Fibroblast of mammary gland (primary cell): ENCODE measurements at places on chromosomes 5 and 9.

GRCh38 chr9:129446828-129447550, 173.9 kb downstream of the C9orf50 start:
- DNase-seq = peak; percentile 18

DNA sequence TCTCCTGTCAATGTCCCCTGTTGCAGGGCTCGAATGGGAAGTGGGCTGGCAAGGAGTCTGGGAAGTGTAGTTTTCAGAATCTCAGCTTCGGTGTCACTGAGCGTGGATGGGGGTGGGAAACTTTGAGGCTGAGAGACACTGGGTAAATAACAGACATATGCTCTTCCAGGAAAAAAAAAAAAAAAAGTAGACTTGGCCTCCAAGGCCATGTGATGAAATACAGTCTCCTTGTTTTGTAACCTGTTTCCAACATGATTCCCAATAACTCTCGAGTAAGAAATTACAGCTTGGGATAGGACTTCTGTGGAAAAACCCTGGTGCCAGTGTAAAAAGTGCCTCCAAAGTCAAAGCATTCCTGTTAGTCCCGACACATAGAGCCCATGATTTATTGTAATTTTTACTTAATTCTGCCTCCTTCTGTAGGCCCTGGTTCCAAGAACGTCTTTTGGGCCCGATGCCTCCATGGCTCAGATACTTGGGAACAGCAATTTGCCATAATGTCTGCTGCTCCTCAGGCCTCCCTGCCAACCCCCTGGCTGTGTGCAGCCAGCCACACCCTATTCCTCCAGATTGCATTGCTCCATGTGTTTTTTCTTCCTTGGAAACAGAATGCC, 119.5 kb upstream of the TNC start:
- peak; percentile 67 for DNase-seq

- DNase-seq = no peak
Measured at GRCh38 chr5:158882660-158883059, 217.1 kb downstream of the EBF1 start.

GRCh38 chr9:3929345-3930047, 370.4 kb downstream of the GLIS3 start:
- DNase-seq = no peak

DNA sequence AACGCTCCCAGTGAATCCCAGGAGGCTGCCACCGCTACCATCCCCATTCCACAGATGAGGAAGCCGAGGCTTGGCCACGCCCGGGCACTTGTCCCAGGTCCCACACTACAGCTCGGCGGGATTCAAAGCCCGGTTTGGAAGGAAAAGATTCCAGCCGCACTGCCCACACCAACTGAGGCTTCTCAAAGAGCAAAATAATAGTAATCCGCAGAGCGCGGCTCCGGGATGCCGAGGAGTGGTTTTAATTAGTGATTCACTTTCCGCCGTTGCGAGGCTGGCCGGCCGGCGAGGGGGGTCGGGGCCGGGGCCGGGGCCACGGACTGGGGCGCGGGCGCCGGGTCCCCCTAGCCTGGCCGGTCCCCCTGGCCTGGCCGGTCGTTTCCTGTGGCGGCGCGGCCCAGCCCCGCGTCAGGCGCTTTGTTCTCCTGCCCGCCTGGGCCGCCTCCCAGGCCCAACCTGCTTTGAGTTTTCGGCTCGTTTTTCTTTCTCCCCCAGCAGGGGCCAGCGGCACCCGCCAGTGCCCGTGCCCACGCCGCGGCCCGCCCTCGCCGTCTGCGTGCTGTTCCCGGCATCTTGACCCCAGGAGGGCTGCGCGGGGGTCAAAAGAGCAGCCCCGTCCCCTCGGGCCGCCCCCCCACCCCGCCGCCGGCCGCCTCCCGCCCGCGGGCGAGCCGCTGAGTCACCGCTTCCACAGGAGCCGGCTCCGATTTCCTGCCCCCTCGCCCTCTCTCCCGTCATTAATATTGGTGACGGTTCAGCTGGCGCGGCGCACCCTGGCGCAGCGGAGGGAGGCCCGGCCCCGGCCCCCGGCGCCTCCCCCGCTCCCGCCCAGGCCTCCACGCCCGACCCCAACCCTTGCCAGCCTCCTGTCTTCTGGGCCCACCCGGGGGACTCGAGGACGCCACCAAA, 31.2 kb downstream of the FGF18 start:
- DNase-seq = peak; percentile 83

DNA sequence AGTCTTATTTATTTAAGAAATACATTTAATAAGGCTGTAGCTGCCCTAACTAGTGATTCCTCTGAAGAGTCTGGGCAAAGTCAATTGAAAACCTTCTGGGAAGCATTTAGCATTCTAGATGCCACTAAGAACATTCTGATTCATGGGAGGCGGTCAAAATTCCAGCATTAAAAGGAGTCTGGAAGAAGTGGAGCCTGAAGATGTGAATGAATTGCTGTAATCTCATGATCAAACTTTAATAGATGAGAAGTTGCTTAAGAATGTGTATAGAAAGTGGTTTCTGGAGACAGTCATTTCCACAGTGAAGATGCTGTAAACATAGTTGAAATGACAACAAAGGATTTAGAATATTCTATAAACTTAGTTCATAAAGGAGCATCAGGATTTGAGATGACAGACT, 61.4 kb downstream of the WDR41 start:
- DNase-seq = no peak

GRCh38 chr9:98924946-98925820, 18.5 kb upstream of the COL15A1 start:
- no peak for DNase-seq

- no peak for DNase-seq
Measured at GRCh38 chr9:129289131-129289731, 111.2 kb upstream of the IER5L start.

DNA sequence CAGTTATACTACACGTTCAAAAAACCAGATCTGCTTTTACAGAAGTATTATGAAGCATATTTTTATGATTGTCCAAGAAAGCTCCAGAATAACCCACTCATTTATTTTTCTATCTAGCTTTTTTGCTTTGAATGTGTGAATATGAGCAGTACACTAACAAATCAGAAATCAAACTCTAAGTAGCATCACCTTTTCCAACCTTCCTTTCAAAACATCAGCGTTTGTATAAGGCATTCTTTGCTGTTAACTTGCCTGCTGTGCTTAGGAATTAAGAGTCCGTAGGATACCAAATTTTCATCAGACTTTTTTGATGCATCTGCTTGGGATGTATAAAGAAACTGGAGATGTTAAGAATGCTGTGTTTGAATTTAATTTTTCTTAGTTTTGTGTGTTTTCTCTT, 3.8 kb downstream of the TLE4 start:
- DNase-seq = no peak

- DNase-seq = no peak
Measured at GRCh38 chr9:75797085-75797580, 93.3 kb upstream of the PCSK5 start.

- DNase-seq = peak; percentile 67
Measured at GRCh38 chr5:120252839-120253238, 211.3 kb upstream of the PRR16 start.

DNA sequence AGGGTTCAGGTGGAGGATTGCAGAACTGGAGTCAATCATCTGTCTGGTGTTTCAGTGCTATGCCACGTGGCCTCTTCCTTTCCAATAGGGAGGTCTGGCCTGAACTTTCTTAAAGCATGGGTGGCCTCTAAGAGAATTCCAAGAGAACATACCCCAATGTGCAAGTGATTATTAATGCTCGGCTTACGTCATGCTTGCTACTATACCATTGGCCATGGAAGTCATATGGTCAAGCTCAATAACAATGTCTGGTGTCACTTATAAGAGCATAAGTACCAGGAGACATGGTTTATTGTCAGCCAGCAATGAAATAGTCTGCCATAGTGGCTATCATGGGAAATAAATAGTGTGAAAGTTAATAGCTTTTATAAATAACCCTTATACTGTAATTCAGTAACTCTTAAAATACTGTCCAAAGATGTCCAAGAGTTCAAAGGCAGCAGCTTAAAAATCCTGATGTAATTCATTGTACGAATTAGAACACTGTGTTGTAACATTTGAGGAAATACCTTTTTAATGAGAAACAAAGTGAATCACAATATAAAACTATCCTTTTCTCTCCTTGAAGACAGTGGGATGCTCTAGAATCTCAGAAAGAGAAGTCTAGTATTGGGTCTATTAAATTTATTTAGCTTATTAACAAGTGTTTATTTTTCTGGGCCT, 355.4 kb upstream of the PRR16 start:
- peak; percentile 75 for DNase-seq

GRCh38 chr9:99577351-99577750, 244.3 kb upstream of the NR4A3 start:
- no peak for DNase-seq

DNA sequence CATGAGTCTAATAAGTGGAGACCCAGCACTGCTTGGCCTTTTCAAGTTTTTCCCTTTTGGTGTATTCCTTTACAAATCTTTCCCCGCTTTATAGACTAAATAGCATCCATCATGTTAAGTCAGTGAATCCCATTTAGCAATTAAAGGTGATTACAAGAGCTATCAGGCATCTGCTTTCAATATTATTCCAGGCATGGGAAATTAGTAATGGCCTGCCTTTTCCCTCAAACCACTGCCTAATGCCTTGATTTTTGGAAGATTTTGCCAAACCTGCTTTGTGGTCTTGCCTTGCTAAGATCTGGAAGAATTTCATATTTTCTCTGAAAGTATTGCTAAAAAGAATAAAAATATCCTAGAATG, 102.8 kb upstream of the GNA14 start:
- no peak for DNase-seq

GRCh38 chr5:151150471-151151262, 6.9 kb downstream of the ANXA6 start:
- DNase-seq = peak; percentile 52

GRCh38 chr9:98099346-98099745, 19.7 kb downstream of the TRIM14 start:
- DNase-seq = no peak

DNA sequence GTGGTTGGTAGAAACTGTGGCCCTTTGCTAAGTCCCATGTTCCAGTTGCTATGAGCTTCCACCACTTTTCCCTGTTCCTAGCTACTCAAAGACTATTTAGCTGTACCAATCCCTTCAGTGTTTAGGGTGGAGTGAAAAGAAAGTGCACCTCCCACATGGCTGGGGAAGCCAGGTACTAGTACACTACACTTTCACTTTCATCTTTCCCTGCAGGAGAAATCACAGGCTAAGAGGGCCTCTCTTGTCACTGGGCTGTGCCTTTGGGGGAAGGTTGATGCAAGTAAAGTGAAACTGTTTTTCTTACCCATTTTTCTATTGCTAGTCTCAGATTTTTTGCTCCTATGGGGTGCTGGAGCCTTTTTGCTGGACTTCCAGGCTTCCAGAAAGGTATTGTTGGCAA, 33.5 kb upstream of the CKS2 start:
- DNase-seq = peak; percentile 27

- DNase-seq = no peak
Measured at GRCh38 chr9:130688072-130688471, 5.5 kb upstream of the EXOSC2 start.

GRCh38 chr5:45411971-45412612, 284.1 kb downstream of the HCN1 start:
- peak; percentile 19 for DNase-seq

GRCh38 chr5:73346878-73347408, 101.6 kb downstream of the FOXD1 start:
- no peak for DNase-seq

GRCh38 chr5:77990020-77990419, 213.9 kb upstream of the TBCA start:
- no peak for DNase-seq

GRCh38 chr9:17117372-17117771, 17.5 kb upstream of the CNTLN start:
- no peak for DNase-seq

GRCh38 chr9:78601957-78602565, 305.1 kb downstream of the PSAT1 start:
- DNase-seq = peak; percentile 49

GRCh38 chr5:78213799-78214198, 80.7 kb downstream of the AP3B1 start:
- DNase-seq = no peak

DNA sequence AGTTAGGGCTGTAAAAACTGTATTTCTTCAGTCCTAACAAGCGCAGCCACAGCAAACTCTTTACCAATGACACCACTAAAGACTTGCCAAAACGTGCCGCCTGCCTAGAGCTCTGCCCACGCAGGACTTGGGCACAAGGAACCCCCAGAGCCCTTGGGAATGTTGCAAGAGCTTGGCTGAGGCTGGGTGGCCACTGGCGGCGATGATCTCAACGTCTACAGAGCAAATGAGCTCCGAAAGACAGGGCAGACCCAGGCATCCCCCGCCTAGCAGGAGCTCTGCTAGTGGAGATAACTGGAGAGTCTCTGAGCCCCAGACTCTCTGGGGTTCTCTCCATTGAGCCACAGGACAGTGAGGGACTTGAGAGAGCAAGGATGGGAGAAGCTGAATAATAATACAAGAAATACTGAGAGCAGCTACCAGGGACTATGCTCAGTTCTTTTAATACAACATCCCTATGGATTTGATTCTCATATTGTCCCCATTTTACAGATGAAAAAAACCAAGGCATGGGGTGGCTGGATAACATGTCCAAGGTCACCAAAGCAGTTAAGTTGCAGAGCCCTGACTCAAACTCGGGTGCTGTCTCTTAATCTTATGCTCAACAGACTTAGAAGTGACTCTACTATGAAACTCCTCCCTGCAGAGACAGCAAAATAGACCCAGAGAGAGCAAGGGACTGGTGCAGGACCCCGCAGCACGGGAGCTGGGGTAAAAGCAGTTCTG, 32.5 kb downstream of the SHB start:
- peak; percentile 79 for DNase-seq

DNA sequence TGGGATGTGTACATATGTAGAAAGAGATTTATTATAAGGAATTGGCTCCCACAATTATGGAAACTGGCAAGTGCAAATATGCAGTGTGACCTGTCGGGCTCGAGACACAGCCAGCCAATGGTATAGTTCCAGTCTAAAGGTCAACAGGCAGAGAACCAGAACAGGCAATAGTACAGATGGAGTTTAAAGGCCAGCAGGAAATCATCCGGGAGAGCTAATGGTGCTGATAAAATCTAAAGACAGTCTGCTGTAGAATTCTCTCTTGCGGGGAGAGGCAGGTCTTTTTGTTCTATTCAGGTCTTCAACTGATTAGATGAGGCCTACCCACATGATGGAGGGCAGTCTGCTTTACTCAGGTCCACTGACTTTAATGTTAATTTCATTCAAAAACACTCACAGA, 21.8 kb downstream of the ANKRD31 start:
- DNase-seq = no peak

DNA sequence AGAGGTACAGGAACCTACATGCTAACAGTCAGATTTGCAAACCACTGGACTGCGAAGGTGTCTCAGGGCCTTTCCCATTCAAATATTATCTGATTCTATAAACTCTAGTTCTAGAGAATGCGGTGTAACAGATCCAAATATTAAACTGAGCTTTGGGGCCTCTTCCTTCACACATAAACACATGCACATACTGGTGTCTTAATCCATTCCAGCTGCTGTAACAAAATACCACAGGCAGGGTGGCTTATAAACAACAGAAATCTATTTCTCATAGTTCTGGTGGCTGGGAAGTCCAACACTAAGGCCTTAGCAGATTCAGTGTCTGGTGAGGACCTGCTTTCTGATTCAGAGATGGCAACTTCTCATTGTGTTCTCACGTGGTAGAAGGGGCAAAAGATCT, 30.2 kb downstream of the RETREG1 start:
- no peak for DNase-seq

GRCh38 chr5:59300930-59301329, 592.6 kb downstream of the PDE4D start:
- DNase-seq = no peak

- no peak for DNase-seq
Measured at GRCh38 chr5:52760695-52761366, 26.9 kb upstream of the ITGA1 start.

GRCh38 chr5:91182763-91183162, 200.4 kb downstream of the ARRDC3 start:
- peak; percentile 82 for DNase-seq

- DNase-seq = no peak
Measured at GRCh38 chr5:68214482-68215207, 911 bp upstream of the PIK3R1 start.
